Iris pigment epithelial cell (primary cell): ENCODE measurements at places on chromosomes 6 and 20.
A peak's percentile ranks its signal among the peaks of the same experiment; 100 is the strongest.

DNA sequence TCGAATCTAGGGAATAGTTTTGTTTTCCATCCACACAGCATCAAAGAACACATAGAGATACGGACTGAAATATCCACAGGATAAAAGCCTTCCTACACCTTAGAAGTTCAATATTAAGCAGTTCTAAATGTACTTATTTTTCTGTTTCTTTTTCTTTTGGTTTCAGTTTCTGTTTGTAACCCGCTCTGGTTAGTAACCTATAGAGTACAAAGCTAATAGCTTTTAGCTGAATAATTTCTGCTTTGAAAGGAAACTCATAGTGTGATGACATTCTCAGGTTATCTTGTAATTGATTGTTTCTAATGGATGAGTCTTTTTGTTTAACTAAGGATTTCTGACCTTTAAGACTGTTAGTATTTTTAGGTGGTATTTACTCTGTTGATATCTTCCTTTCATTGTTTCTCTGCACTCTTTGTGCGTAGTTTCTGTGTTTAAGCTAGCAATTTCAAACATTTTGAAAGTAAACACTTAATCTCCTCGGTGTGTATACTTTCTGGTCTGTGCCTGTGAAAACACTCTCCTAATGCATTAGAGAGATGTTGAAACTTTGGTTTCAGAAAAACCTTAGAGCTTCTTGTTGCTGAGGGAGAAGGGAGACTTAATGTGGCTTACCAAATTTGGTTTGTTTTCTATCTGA, 385.5 kb downstream of the HDGFL1 start:
- peak; percentile 44 for DNase-seq

DNA sequence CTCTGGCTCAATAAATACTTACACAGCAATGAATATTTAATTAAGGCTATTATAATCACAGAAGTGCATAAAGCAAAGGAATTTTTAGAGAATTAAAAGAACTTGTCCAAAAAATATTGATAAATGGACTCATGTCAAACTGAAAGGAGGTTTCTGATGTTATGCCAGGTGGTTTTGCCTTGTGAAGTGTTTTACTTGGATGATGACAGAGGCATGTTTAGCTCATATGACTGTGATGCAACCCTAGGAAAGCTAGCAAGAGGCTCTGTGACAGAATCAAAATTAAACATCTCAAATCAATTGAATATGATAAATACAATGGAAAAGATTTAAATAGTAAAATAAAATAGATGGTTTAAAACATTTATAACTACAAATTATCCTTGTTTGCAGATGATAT, 137.3 kb downstream of the TMEM200A start:
- peak; percentile 83 for DNase-seq

DNA sequence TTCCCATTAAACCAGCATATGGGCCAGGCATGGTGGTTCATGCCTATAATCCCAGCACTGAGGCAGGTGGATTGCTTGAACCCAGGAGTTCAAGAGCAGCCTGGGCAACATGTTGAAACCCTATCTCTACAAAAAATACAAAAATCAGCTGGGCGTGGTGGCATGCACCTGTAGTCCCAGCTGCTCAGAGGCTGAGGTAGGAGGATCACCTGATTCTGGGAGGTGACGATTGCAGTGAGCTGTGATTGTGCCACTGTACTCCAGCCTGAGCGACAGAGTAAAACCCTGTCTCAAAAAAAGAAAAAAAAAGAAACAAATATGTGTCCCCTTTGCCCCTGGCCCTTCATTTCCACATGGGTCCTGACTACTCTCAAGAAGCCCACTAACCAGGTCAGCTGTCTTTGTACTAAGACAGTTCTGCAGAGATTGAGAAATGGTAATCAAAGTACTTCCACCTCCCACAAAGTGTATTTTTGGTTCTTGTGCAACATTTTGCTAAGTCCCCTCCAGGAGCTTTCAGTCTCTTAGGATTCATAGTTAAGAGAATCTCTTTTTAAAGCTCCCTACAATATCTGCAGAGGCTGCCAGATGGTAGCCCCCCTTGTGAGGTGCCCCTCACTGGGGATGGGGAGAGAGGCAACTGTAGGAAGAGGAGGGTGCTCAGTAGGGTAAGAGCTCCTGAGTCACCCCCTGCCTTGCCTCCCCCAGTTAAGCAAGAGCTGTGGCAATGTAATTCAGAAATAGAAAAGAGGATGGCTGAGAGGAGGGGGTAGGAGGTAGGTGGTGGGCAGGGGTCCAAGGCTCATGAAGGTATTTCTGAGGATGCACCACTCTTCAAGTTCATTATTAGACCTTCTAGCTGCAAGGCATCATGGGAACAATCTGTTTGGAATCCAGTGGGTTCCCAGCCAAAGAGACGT, 16.5 kb upstream of the WFDC2 start:
- no peak for DNase-seq

- DNase-seq, result no peak
Observed at GRCh38 chr6:114355300-114355699, 12.5 kb upstream of the HS3ST5 start.

GRCh38 chr6:35755278-35755924, 18.6 kb downstream of the ARMC12 start:
- DNase-seq, result no peak

GRCh38 chr6:87105823-87106222, 10.9 kb upstream of the CGA start:
- DNase-seq, result peak; percentile 38

GRCh38 chr6:123524781-123525180, 112.0 kb downstream of the TRDN start:
- no peak for DNase-seq

GRCh38 chr6:1296542-1296941, 15.4 kb upstream of the FOXQ1 start:
- DNase-seq, result peak; percentile 54

GRCh38 chr6:161489626-161490306, 215.9 kb upstream of the AGPAT4 start:
- DNase-seq, result no peak

DNA sequence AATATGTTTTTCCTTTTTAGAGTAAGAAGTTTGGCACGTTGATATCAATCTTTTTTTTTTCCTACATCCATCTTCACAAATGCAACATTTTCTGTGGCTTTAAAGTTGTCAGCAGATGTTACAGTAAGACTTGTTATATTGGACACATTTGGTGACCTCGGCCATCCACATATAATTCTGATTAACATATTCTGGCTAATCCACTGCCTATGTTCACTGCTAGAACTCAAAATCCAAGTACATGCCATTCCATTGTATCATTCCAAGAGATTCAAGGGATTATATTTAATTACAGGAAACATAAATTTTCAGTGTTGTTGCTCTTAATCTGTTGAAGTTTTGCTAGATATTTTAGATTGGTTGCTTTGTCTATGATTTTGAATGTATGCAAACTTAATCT, 367.6 kb downstream of the TENT5A start:
- no peak for DNase-seq
